ENCODE measurements at places on chromosomes 5 and 9.
A peak's percentile ranks its signal among the peaks of the same experiment; 100 is the strongest.

DNA sequence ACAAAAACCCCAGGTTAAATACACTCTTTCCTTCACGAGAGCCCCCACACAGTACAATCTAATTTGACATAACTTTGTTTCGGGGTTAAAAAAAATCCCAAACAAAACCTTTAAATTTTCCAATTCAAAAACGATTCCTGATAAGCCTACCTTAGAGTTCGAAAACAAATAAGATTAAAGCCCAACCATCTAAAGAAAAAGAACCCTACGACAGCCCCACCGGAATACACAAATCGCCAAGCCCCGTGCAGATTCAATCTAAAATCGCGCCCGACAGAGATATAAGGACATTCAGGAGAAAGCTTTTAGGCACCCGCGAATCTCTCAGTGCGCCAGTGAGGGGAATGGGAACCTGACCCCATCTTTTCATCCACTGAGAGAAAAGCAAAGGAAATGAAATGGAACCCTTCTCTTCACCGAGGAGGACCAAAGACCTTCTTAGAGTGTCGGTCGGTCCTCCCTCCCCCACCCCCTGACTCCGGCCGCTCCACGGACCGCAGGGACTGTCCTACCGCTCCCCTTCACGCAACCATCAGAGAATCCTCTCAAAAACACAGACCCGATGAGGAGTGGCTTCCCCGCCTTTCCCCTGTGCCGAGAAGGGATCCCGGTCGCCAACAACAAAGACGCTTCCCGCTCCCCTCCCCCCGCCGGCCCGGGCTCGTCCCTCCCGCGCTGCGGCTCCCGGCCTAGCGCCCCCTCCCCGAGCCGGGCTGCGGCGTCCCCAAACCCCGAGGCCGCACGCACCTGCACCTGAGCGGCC is 925 bp downstream of the ABHD17B start:
- peak; percentile 76 for DNase-seq

DNA sequence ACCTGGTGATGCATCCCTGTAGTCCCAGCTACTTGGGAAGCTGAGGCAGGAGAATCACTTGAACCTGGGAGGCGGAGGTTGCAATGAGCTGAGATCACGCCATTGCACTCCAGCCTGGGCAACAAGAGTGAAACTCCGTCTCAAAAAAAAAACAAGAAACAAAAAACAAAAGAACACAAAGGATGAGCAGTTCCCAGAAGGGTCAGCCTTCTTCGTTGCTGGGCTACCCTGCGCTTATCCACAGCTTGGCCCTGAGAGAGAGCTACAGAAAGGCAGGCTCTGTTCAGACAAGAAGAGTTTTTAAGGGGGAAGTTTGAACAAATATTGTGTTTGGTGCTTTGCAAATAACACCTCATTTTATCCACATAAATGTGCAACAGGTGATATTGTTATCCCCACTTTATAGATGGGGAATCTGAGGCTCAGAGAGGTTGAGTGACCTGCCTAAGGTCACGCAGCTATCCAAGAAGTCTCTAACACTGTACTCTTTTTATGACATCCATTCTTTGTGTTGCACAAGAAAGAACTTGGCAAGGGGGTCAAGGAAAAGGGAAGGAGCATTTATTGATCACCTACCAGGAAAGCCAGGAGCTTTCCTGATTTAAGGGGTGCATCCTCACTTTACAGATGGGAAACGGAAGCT is 63.7 kb upstream of the NEURL1B start:
- DNase-seq, result no peak

- DNase-seq, result no peak
Measured at GRCh38 chr9:134267305-134267880, 58.9 kb upstream of the RXRA start.

GRCh38 chr5:17127743-17128231 is 89.6 kb upstream of the BASP1 start:
- no peak for DNase-seq

GRCh38 chr5:92944337-92944736 is 636.7 kb downstream of the NR2F1-AS1 start:
- DNase-seq, result no peak

GRCh38 chr5:96636594-96636993 is 25.6 kb upstream of the CAST start:
- no peak for DNase-seq

DNA sequence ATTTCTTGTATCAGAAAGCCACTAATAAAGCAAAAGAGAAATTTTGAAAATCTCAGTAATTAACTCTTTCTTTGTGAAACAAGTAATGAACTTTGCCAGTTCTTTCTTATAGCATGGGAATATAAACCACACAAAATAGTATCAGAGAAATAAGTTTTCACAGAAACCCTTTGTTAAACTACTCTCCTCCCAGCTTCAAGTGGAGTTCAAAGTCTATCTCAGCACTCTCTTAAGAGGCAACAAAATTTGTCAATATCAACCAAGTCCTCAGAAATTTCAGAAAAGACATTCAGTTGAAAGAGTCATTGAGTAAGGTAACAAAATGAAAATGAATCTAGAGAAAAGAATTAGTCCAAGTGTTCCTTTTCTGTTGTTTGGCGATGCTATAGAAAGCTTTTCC is 89.3 kb downstream of the NTRK2 start:
- DNase-seq, result no peak

DNA sequence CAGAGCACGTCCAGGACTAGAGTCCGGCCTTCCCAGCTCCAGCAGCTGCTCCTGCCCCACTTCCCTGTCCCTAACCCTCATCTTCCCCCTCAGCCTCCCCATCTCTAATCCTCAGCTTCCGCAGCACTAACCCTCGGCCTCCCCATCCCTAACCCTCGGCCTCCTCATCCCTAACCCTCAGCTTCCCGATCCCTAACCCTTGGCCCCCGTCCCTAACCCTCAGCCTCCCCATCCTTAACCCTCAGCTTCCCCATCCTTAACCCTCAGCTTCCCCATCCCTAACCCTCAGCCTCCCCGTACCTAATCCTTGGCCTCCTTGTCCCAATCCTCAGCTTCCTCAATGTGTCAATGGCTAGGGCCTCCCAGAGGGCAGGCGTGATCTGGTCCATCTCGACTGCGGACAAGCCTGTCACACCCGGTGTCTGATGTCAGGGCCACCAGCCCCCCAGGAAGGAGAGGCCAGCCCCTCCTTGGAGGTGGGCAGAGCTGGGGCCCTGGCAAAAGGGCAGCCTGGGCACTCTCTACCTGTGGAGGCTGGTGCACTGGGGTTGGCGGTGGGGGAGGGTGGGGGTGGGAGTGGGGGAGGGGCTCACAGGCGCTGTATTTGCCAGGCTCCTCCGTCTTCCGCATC is 1.4 kb downstream of the OBP2B start:
- DNase-seq, result no peak

DNA sequence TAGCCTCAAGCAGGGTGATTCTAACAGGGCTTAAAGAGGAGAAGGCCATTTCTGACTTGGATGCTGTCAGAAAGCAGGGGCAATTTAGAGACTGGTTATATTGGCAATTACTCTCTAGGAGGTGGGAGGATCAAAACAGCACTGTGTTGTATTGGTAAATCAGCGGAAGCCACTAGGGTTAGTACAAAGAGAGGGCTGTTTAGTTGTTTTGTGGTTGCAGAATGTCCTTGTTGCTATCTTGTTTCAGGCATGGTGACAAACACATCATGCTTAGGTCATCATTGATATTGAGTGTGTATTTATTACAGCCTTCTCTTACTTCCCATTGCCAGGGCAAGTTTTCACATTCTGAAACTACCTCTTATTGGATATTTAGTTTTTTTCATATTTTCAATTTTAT is 165.3 kb downstream of the TAF11L14 start:
- no peak for DNase-seq

DNA sequence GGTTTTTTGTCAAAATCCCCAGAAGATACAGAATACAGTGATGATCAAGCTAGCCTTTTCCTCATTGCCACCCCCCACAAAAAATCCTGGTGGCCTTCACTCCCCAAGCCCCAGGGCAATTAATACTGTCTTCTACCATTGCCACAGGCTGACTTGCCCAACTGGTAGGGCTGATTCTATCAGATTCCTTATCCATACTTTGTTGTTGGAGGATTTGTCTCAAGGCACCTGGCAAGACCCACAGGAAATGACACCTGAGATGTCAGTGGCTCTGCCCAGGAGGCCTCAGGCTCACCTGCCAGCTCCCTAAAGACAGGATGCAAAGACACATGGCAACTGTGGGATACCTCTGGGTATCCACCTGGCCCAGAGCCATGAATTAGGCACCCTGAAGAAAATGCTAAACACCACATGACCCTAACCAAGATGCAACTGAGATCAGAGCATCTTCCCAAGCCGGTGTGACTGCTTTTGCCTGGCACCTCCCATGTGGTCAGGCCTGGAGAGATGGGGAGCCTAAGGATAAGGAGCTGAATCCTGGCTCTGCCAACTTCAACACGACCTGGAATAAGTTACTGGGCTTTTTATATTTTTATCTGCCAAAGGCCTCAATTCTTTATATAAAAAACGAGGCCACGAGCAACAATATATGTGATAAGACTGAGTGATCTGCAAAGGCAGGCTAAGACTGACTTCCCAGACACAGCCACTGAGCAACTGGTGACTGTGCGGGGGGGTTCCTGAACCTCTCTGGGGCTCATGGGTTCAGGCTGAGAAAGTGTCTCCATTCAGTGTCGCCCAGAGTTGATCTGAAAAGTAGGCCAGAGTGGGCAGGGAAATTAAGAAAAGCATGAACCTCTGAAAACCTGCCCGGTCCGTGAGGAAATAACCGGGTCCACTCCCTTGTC is 944 bp downstream of the ATOX1 start:
- DNase-seq, result no peak

Data from femur (tissue), 1 donor.